ENCODE measurements at places on chromosomes 3 and 15. TPM values are rescaled to one million over a fixed set of nuclear protein-coding genes. Genes with fewer than 3 reads are reported as not detected.

GRCh38 chr3:94494992-94495391 is 432.1 kb downstream of the NSUN3 start:
- DNase-seq, result no peak

DNA sequence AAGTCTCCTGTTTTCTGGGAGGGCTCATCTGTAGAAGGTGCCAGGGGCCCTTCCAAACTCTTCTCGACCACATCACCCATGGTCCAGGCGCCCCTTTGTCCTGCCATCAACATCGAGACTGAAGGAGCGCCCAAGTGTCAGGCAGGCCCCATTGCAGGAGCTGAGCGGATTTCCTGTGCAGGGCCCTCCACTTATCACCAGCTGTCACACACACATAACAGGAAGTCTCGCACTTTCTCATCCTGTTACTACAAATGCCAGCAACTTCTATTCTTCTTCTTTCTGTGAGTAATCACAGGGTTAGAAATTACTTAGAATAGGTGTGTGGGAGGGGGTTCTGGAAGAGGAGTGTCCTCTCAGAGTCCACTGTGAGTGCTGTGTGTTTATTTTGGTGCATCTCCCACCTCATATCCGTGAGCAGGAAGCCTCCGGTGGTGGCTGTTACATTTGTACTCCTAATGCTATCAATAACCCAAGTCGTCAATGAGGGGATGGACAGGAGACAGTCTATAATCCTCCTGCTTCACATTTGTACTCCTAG is at the start of gene KLHL6:
KLHL6 (minus strand) TSS at position 166 of the 541 bp plus-strand sequence; CDS start at position 113, 53 bp downstream.
- no peak for DNase-seq

GRCh38 chr15:66897971-66898370 is 167.4 kb upstream of the SMAD3 start:
- no peak for DNase-seq

GRCh38 chr3:4340077-4340410 is 36.9 kb downstream of the SETMAR start:
- no peak for DNase-seq

- no peak for DNase-seq
Observed at GRCh38 chr15:92949604-92950249, 49.6 kb downstream of the CHD2 start.

- no peak for DNase-seq
Observed at GRCh38 chr3:60956729-60957128, 294.5 kb downstream of the FHIT start.

- no peak for DNase-seq
Observed at GRCh38 chr15:69997813-69998212, 99.9 kb downstream of the TLE3 start.

- no peak for DNase-seq
Observed at GRCh38 chr3:21067031-21067813, 683.8 kb downstream of the ZNF385D start.

DNA sequence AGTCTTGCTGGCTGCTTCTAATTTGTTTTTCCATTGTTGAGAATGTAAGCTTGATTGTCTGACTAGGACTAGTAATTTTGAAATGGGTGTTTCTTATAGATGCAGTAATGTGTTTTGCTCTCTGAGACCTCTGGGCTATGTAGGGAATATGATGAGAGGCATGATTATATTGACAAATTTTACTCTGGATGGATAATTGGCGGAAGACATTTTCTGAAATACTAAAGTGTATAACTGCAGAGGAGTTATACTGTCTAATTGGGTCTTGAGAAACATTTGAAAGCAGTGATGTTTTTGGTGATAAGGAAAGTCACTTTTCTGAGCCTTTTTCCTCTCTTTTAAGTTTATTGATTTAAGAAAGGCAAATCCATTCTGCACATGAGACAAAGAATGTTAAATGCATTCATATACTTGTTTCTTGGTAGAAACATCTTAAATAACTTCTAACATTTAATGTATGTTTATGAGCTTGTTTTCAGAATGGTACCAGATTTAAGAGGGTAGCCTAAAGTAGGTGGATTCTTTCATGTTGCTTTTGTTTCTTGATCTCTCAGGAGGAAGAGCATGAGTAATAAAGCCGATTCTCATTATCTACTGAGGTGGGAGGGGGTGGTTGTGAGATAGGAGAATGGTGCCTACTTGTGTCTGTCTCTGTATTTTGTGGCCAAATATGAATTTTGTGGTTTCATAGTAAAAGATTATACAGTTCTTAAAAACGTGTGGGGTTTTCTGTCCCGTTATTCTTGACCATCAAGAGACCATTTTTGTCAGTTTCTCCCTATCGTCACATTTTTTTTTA is 2.0 kb downstream of the ATP2C1 start:
- no peak for DNase-seq

DNA sequence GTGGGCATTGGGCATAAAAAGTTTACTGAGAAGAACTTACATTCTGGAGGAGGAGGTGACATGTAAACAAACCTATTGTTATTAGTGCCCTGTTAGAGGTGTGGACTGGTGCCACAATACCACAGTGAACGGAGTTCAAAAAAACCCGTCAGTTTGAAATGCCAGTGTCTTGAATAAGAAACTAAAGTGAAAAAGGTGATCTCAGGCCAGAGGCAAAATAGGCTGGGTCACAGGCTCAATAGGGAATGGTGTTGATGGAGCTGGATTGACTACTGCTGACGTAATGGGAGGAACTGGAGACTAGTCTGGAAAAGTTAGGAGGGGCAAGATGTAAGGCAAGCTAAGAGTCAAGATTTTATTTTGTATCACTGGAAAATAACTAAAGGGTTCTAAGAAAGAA is 1.6 kb upstream of the DCBLD2 start:
- no peak for DNase-seq

MME gene
- 19.5 TPM for total RNA-seq

SCAANT1 gene
- not detected for total RNA-seq

TICRR gene
- total RNA-seq, result 3.7 TPM

GASK1A gene
- 0.11 TPM for total RNA-seq

SCAMP5 gene
- total RNA-seq, result 5.4 TPM

SLC12A1 gene
- total RNA-seq, result 0.16 TPM

SAMD7 gene
- total RNA-seq, result not detected

ISY1 gene
- total RNA-seq, result 34.9 TPM

CFAP44 gene
- total RNA-seq, result 2.9 TPM

Data from SK-MEL-5 (cell line).